ENCODE measurements at places on chromosomes 12 and 14. TPM values are rescaled to one million over a fixed set of nuclear protein-coding genes. Genes with fewer than 3 reads are reported as not detected.

Gene TMEM132D
- polyA plus RNA-seq, result 1.6 TPM

Gene ERG28
- polyA plus RNA-seq, result 38.1 TPM

Gene LPAR5
- polyA plus RNA-seq, result 1.1 TPM

Gene M6PR
- 212 TPM for polyA plus RNA-seq

Gene NGB
- not detected for polyA plus RNA-seq

Gene CD63
- polyA plus RNA-seq, result 736 TPM

Gene TMPRSS12
- polyA plus RNA-seq, result 0.04 TPM

Gene EIF2S3B
- polyA plus RNA-seq, result 1.6 TPM

Gene GPR84
- polyA plus RNA-seq, result 0.17 TPM

Gene TMTC1
- polyA plus RNA-seq, result 30.5 TPM

Gene MLEC
- polyA plus RNA-seq, result 148 TPM

Gene ZNF605
- 27.9 TPM for polyA plus RNA-seq

Gene ACSM4
- not detected for polyA plus RNA-seq

Gene SERPINA3
- polyA plus RNA-seq, result 0.12 TPM

Gene CLEC7A
- 1.7 TPM for polyA plus RNA-seq

Gene FAM222A
- 8.6 TPM for polyA plus RNA-seq

GRCh38 chr14:24439830-24440605, 2.6 kb downstream of the SDR39U1 start:
- DNase-seq, result no peak

- no peak for DNase-seq
Observed at GRCh38 chr12:105677672-105678071, 347.2 kb downstream of the C12orf75 start.

GRCh38 chr12:116138781-116139180, 138.7 kb downstream of the MED13L start:
- DNase-seq, result no peak

DNA sequence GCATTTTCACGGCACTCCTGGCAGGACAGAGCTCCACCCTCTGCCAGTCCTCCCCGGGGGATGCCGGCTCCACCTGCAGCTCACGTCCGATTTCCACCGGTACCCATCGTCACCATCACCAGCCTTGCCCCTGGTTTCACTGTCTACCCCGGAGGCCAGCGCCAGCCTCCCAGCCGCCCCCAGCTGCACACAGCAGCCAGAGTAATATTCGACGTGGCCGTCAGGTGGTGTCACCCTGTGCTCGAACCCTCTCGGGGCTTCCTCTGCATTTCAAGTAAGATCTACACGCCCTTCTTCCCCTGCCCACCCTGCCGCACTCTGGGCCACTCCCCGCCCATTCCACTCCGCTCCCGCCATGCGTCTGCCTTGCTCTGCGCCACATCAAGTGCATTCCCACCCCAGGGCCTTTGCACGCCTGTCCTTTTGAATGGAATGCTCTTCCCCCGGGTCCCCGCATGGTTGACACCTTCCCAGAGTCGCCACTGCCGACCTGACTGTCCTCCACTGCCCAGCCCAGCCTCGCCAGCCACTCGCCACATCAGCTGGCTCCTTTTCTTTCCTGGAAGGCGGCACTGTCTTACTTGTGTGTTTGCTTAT, 80.3 kb downstream of the ADGRD1 start:
- DNase-seq, result no peak

DNA sequence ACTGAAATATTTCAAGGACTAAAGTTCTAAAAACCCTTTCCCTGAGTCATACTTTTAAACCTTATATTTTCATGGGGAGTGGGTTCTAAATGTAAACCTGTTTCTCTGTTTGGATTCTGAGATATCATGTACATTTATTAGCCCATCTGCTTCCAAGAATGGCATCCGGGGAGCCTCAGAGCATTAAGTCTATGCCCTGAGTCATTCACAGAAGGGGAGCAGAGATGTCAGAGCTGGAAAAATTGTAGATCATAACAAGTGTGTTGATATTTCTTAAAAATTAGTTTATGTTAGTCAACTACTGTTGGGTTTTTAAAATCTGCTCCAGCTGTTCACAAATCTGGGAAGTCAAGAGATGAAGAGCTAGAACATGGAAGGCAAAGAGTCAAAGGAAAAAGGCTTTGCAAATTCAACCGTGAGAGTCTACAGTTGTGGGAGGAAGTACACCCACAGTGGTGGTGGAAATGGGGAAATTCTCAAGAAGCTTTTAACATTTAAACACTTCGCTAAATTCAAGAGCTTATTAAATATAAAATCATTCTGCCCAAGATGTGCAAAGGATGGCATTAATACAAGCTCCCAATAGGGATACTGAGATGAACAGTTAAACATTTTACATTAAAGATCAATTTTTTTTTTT, 70.5 kb upstream of the FLRT2 start:
- no peak for DNase-seq

GRCh38 chr12:4615667-4616066, 33.2 kb downstream of the AKAP3 start:
- no peak for DNase-seq

GRCh38 chr12:848882-849527, 96.6 kb downstream of the WNK1 start:
- DNase-seq, result no peak

GRCh38 chr12:124477107-124477915, 90.1 kb downstream of the NCOR2 start:
- no peak for DNase-seq

GRCh38 chr14:72644758-72645489, 249.0 kb downstream of the DPF3 start:
- no peak for DNase-seq

GRCh38 chr12:3792623-3793288, 39.8 kb upstream of the CRACR2A start:
- no peak for DNase-seq

DNA sequence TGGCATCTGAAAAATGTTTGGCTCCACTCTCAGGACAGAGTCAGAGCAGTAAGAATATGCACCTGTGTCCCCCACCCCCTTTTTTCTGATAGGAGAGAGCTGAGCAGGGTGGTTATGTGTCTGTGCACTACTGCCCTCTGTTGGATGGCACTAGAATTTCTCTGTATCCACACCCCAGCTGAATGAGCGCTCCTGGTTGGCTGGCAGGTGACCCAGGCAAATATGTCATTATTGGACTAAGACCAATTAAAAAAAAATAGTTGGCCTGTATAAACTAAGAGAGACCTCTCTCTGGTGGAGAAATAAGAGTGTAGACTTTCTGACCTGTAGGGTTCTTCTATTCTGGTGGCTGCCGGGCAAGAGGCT, 107.0 kb downstream of the PTCSC3 start:
- DNase-seq, result peak; percentile 11

GRCh38 chr12:91866566-91866965, 279.1 kb downstream of the BTG1 start:
- no peak for DNase-seq

- DNase-seq, result peak; percentile 67
Observed at GRCh38 chr14:71166180-71166837, 259.1 kb downstream of the PCNX1 start.

- no peak for DNase-seq
Observed at GRCh38 chr12:18723752-18724151, 14.1 kb downstream of the PLCZ1 start.

- DNase-seq, result no peak
Observed at GRCh38 chr14:88023658-88024187, 18.8 kb downstream of the GPR65 start.

GRCh38 chr12:52517888-52518287, 2.3 kb downstream of the KRT5 start:
- DNase-seq, result no peak

GRCh38 chr12:31861360-31861759, 97.9 kb upstream of the RESF1 start:
- DNase-seq, result no peak

- no peak for DNase-seq
Observed at GRCh38 chr14:38197001-38197783, 10.5 kb upstream of the SSTR1 start.

DNA sequence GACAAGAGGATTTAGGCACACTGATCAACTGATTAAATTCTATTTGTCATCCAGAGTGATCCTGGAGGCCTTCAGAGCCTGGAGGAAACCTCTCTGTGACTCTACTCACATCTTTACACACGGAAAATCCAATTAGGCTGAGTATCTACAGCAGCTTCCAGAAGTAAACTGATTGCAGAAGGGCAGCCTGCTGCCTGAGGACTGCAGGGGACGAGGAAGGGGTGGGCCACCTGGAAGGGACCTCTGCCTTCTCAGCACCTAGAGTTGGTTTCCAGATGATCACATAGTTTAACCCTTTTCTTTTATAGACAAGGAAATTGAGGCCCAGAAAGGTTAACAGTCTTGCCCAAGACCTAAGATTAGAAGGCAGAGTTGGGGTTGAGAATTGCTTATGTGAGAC, 206.1 kb downstream of the DAD1 start:
- no peak for DNase-seq

DNA sequence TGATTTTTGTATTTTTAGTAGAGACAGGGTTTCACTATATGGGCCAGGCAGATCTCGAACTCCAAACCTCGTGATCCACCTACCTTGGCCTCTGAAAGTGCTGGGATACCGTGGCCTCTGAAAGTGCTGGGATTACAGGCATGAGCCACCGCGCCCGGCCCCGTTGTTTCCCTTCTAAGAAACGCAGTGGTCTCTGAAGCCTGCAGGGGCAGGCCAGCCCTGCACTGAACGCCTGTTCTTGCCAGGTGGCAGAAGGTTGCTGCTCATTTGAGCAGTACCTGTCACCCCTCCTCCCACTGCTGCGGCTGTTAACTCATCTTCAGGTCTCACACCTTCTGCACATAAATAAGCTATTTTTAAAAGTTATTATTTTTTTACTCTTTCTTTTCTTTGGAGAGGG, 24.3 kb downstream of the GPRC5A start:
- DNase-seq, result no peak

DNA sequence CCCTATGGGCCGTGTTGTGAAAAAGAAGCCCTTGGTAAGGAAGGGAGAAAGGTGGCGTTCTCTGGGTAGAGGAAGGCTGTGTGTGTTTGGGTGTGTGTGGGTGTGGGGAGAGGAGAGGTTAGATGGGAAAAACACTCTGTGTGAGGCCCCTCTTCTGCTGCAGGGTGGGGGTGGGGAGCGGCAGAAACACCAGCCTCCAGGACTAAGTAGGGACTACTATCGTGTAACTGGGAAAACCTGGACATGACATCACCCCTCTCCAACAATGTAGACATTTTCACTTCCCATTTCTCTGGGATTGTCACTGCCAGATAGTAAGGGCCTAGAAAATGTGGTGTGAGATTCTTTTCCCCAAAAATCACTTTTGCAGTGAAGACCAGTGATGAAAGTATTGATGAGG, 205.0 kb downstream of the NTF3 start:
- DNase-seq, result no peak

GRCh38 chr12:14994610-14995009, 21.8 kb downstream of the PDE6H start:
- DNase-seq, result no peak

- DNase-seq, result no peak
Observed at GRCh38 chr12:3726456-3726855, 26.5 kb downstream of the CRACR2A start.

DNA sequence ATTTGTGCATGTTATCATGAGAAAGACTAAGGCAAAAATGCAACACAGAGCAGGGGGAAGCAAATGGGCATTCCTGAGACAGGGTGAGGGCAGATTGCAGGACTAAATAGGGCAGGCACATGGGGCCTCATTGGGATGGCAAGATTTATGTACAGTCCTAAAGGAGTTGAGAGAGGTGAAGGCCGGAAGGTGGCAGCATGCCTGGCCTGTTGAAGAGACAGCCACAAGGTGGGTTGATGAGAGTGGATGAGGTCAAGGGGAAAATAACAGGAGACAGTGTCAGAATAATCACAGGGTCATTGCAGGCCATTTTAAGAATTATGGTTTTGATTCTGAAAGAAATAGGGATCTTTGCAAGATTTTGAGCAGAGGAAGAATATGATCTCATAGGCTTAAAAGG, 21.0 kb downstream of the PAH start:
- DNase-seq, result no peak

DNA sequence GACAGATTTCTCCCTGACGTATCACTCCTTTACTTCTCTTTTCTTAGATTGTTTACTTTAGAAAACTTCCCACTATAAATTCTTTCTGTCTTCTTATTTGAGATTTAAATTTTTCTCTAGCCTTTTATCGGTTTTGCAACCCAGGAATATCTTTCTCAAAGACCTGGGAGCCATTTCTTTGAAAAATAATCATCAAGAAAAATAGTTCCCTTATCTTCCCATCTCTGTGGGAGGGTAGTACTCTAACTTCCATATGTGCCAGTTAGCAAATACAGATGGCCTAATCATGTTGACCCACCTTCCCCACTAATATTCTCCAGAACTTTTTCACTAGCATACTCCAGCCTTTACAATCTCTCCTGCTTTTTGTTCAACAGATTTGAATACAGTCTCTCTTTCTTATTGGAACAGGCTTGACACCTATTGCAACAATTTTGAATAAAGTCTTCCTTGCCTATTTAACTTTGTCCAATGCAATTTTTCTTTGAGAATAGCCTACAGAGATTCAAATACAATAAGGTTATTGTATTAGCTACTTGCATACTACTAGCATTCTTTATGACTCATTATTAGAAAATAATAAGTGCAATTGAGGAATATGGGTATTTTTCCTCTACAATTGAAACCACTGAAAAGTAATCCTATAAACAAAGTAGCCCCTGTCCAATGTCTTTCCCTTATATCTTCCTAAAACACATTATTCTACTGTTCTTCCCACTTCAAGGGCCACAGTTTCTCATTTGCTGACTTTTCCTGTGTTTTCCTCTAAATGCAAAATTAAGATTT, 27.4 kb upstream of the KLRB1 start:
- DNase-seq, result no peak

DNA sequence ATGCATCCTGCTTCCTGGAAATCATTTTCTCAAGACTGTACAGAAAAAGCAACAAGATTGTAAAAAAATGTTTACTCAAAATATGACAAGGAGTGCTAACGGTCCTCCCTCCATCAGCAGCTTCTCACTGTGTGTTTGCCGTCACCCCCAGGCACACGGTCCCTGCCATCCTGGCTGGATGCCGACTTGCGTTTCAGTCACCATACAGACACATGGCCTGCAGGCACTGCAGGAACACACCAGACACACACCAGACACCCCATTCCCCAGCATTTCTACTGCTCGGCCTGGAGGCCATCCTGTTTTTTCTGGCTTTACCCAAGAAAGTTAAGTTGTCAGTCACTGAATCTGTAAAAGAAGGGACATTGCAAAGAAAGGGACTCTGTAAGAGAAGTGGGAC, 10.8 kb downstream of the KCNK10 start:
- DNase-seq, result no peak

DNA sequence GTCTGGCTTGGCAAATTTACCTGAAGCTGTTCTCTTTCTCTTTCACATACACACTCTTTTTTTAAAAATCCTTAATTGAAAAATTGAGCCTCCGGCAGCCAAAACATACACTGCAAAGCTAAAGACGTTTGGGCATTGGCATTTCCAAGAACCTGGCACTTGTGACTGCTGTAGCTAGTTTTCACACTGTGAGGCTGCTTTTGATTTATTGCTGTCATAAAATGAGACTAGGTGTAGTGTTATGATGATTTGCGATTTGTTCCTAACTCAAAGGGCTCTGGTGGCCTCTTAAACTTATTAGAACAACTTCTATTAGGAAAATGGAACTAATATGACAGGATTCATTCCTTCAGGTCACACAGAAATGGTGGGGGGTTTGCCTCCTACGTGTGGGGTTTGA, 377.1 kb upstream of the FAR2 start:
- no peak for DNase-seq
